ENCODE measurements at places on chromosomes 5 and 9.

DNA sequence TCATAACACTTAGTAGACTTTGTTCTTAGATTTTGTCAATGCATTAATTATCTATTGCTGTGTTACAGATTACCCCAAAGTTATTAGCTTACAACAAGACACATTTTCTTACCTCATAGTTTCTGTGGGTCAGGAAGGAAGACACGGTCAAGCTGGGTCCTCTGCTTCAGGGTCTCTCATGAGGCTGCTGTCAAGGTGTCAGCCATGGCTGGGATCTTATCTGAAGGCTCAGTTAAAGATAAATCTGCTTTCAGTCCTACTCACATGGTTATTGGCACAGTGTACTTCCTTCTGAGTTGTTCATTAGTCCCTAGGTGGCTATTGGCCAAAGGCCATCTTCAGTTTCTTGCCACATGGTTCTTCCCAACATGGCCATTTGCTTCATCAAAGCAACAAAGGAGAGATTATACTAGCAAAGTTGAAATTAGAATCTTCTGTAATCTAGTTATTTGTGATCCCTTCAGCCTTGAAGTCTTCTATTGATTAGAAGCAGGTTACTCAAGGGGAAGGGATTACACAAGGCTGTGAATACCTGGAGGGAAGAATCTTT is 25.2 kb downstream of the TDRD7 start:
- H3K27ac ChIP-seq = no peak overlapping the region
- no peaks in the 10 kb centered on the region for H3K4me1 ChIP-seq

- no peaks in the 10 kb centered on the region for H3K4me1 ChIP-seq
- H3K27ac ChIP-seq = no peak overlapping the region
- no peak overlapping the region for H3K4me3 ChIP-seq
- H3K27me3 ChIP-seq = no peaks in the 10 kb centered on the region
Measured at GRCh38 chr9:33297432-33297831, 7.1 kb downstream of the NFX1 start.

DNA sequence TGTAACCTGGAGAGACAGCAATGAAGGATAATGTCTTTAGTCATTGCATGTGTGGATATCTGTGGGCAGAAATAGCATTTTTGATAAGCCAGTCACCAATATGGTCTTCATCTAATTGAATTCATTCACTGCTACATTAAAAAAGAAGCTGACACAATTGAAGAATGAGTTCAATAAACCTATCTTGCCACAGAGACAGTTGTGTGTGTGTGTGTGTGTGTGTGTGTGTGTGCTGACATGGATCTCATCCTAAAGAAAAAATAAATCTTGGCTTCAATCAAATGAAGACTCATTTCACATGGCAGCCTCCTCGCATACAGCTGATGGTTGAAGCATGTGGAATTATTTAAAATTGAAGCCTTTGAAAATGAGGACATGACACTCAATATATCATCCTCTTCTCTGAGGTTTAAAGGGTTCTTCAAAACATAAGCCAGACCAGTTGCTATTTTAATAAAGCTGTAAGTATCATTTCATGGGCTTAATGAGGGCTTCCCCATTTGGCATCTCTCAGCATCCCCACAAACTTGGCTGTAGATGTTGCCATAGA is 118.5 kb upstream of the PTPN3 start:
- DNase-seq = no peak
- H3K36me3 ChIP-seq = no peaks in the 10 kb centered on the region
- no peaks in the 10 kb centered on the region for H3K27me3 ChIP-seq
- no peak overlapping the region for H3K4me3 ChIP-seq

DNA sequence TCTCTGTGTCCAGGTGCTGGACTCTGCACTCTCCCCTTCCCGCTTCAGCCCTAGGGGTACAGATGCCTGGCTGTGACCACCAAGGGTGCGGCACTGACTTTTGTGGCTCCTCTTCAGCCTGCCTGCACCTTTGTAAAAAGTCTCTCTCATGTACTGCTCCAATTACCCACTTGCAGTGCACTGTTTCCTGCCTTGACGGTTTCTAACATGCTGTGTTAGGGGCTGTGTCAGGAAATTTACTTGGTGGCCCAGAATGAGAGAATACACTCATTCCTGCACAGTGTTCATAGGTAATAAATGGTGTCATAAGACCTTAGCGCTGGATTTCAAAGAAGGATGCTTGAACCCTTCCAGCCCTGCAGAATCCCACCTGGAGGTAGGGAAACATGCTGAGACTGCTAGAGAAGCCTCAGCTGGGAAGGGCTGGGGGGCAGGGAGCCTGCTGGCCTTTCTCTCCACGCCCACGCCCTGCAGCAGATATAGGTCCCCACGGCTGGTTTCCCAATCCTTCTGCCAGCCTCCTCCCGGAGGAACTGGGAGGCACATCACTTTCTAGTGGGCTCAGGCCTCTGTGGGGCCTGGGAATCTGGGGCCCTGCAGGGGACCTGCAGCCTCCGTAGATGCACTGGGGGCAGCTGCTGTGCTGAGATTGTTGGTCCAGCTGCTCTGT is 17.6 kb upstream of the HRH2 start:
- no peak overlapping the region for H3K27ac ChIP-seq
- H3K27me3 ChIP-seq = no peaks in the 10 kb centered on the region
- H3K4me3 ChIP-seq = no peak overlapping the region
- H3K4me1 ChIP-seq = no peaks in the 10 kb centered on the region
- H3K36me3 ChIP-seq = no peaks in the 10 kb centered on the region

- H3K4me3 ChIP-seq = no peak overlapping the region
- no peak for DNase-seq
- H3K4me1 ChIP-seq = no peaks in the 10 kb centered on the region
- H3K27ac ChIP-seq = no peak overlapping the region
Measured at GRCh38 chr5:150052956-150053712, 33.2 kb downstream of the CSF1R start.

- peak overlapping the region; percentile 43 for H3K4me3 ChIP-seq
- no peaks in the 10 kb centered on the region for H3K27me3 ChIP-seq
- H3K36me3 ChIP-seq = no peaks in the 10 kb centered on the region
- no peak for DNase-seq
- no peak overlapping the region for H3K27ac ChIP-seq
- peaks cover 7% of the 10 kb centered on the region for H3K4me1 ChIP-seq
Measured at GRCh38 chr9:14307989-14308852, 5.7 kb downstream of the NFIB start.

- H3K36me3 ChIP-seq = no peaks in the 10 kb centered on the region
- H3K27ac ChIP-seq = no peak overlapping the region
- no peaks in the 10 kb centered on the region for H3K27me3 ChIP-seq
- DNase-seq = no peak
Measured at GRCh38 chr5:40554054-40554453, 125.7 kb upstream of the PTGER4 start.

Data from aorta (tissue), 5 donors.